Aorta (tissue), 5 donors: ENCODE measurements at places on chromosomes 13 and 19.

DNA sequence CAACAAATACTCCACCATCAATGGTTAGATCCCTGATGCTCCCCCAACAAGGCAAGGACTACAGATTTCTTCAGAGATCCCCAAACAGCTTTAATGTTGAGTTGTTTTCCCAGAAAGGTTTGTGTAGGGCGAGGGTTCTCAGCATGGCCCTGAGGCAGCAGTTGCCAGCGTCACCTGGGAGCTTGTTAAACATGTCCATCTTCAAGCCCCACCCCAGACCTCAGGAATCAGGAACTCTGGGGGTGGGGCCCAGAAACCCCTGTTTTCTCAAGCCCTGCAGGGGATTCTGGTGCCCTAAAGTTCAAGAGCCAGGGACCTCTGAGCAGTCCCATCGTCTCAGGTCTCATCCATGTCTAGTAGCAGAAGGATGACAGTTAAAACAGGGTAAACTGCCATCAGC, 9.6 kb downstream of the EFNB2 start:
- no peak for DNase-seq

DNA sequence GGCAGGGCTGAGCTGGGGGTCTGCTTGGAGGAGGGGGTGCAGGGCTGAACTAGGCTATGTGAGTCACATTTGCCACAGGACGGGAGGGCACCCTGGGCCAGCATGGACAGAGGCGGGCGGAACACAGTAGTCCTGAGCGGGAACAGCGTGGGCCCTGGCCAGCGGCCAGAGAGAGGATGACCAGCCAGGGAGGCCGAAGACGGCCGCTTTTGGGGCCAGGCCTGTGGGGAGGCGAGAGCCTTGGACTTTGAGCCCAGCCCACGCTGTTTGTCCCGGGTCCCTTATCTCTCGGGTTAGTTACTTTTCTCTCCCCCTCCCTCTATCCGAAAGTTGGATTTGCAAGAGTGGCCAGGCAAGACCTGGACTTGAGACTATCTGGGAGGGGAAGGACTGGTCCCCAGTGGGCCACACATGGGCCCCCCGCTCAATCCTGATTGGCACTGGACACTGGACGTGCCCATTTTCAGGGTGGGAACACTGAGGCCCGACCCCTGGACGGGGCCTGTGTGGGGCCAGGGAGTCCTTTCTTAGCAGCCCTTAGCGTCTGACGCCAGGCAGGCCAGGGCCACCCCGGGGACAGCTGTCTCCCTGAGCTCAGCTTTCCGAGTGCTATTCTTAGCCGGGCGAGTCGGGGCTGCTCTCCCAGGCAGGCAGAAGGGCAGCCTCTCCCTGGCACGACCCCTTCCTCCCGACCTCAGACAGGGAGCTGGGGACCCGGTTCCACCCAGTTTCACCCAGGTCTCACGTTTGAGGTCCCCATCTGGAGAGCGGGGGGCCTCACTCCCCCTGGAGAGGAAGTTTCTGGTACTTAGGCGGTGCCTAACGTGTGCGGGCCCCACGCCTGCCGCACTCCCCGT, 833 bp downstream of the GAMT start:
- no peak for DNase-seq

GRCh38 chr13:44575741-44576350, at the start of gene TSC22D1:
Gene TSC22D1 (minus strand): TSS chr13:44576330. CDS start chr13:44576074, 256 bp downstream.
- DNase-seq = peak; percentile 62

- DNase-seq = no peak
These were observed 29.6 kb downstream of the EXOC3L2 start for GRCh38 chr19:45215391-45216191.

- no peak for DNase-seq
These were observed 39.1 kb downstream of the DOCK9 start for GRCh38 chr13:98938801-98939200.

DNA sequence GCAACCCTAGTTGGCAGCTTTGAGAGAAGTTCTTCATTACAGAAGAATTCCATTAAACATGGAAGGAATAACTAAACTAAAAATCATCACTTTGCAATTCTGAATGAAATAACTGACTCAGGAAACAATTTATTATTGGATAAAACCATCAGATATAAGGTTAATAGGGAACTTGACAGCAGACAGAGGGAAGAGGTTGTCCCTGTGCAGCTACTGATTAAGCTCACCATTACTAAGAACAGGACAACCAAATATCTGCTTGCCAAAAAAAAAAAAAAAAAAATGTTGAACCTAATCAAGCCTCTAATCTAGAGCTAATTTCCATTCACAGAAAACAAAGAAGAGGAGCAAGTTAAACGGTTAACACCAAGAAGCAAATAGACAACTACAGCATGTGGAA, 12.8 kb downstream of the N4BP2L2 start:
- no peak for DNase-seq

GRCh38 chr13:81326913-81327312, 986.0 kb upstream of the SPRY2 start:
- no peak for DNase-seq

DNA sequence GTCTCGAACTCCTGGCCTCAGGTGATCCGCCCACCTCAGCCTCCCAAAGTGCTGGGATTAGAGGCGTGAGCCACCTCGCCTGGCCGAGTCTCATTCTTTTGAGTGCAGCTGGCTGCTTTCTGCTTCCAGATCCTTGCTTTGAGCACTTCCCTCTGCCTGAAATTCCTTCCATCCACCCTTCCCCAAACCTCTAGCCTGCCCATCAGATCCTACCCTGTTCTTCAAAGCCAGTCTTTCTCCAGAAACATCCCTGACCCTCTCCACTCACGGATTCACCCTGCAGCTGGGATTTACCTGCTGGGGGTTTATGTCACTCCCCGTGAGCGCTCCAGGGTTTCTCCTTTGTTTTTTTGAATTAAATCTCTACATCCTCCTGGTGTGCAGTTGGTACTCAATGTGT, 13.1 kb upstream of the NPAS1 start:
- no peak for DNase-seq

- no peak for DNase-seq
These were observed 8.4 kb downstream of the ZNF776 start for GRCh38 chr19:57755031-57755430.

- no peak for DNase-seq
These were observed 25.2 kb downstream of the COL4A1 start for GRCh38 chr13:110281736-110282135.

DNA sequence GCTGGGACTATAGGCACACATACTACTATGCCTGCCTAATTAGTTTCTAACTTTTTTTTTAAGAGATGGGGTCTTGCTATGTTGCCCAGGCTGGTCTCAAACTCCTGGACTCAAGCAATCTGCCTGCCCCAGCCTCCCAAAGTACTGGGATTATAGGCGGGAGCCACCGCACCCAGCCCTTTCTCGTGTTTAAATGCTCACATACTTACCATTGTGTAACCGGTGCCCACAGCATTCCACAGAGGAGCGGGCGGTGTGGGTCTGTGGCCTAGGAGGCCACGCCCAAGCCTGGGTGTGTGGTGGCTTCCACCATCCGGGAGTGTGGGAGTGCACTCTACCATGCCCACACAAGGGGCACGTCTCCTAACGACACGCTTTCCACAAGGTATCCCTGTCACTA, 7.7 kb downstream of the LMNB2 start:
- DNase-seq = peak; percentile 25

DNA sequence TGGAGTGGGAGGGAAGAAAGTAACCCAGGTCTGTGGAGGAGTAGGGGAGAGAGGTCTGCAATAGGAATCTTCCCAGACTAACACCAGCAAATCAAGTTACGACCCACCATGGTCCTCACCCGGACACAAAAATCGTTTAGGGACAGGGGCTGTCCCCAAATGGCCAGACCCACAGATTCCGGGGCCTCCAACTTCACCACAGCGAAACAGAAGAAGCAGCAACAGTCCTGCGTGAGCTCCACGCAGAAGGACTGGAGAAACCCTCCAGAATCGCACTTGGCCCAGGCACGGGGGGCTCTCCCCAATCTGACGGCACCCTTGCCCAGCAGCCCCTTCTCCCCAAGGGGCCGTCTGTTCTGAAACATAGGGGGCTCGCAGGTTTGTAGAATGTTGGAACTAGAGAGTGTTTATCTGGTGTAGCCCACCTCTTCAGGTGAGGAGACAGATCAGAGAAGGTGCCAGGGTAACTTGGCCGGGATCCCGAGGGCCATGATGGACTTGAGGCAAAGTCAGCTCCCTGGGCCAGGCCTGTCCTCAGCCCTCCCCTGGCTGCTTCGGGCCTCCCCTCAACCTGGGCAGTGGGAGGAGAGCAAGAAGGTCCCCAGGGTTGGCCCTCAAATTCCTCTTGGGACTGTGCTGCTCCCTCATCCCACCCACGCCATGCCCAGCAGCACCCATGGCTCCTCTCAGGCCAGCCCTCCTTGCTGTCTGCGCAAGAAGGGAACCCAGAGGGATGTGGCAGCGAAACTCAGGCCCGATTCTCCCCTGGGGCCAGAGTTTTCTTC, 82.5 kb upstream of the GPR183 start:
- DNase-seq = no peak

- DNase-seq = no peak
These were observed 11.5 kb upstream of the TNFSF9 start for GRCh38 chr19:6519289-6519688.

- no peak for DNase-seq
These were observed 4.6 kb upstream of the SLAIN1 start for GRCh38 chr13:77692746-77693448.

DNA sequence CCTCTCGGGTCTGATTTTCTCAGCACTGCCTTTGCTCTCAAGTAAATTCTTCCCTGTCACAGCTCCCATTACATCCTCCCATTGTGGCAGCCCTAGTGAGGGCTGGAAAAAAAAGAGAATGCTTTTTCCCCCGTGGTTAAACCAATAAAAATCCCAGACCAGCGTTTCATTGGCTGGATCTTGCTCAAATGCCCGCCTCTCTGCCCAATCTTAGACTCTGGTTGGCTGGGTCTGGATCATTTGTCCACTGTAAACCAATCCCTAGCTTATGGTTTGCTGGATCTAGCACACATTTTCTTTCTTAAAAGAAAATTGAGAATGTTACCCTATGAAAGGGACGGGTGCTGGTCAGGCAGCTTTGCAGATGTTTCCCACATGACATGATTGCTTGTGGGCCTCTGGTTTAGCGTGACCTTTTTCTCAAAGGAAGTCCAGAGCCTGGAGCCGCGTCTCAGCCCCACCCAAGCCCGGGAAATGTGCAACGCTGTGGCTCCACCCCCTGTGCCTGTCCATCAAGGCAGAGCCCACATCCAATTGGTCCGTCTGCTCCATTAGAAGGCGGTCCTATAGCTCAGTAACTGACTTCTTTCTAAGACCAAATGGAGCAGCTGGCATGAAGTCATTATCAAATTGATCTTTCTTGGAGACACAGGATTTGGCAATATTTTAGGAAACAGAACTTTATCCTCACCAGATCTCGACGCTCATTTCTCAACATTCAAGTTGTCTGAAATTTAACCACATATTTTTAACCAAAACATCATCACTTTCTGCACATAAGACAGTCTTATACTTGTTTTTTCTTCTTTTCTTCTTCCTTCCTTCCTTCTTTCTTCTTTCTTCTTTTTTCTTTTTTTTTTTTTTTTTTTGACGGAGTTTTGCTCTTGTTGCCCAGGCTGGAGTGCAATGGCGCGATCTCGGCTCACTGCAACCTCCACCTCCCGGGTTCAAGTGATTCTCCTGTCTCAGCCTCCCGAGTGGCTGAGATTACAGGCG, 2.6 kb upstream of the MCEMP1 start:
- DNase-seq = peak; percentile 85

GRCh38 chr19:2540251-2540645, 64.3 kb downstream of the GADD45B start:
- no peak for DNase-seq

DNA sequence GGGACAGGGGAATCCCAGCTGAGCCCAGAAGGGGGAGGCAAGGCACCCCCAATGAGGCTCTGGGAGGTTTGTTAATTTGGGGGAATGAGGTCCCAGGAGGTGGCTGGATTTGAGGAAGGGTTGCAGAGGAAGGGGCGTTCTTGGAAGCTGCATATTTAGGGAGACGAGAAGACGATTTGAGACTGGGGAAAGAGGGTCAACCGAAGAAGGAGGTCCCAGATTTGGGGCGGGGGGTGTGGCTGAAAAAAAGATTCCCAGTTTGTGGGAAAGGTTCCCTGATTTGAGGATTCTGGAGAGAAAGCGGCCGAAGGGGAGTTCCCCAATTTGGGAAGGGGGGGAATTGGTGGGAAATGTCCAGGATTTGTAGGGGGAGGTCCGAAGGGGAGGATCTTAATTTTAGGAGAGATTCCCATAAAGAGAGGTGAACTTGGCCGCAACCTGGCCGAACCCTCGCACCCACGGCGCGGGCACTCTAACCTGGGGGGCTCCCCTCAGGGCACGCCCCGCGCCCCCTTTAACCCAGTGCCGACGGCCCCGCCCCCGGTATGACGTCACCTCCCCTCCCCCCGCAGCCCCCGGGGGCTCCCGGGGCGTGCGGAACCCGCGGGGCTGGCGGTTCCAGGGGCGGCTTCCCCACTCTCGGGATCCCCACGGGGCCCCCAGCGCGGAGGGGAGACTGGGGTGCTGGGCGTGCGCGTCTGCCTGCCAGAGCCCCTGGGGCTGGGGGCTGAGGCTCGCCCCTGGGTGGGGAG, 1.2 kb downstream of the PTPRS start:
- DNase-seq = no peak

DNA sequence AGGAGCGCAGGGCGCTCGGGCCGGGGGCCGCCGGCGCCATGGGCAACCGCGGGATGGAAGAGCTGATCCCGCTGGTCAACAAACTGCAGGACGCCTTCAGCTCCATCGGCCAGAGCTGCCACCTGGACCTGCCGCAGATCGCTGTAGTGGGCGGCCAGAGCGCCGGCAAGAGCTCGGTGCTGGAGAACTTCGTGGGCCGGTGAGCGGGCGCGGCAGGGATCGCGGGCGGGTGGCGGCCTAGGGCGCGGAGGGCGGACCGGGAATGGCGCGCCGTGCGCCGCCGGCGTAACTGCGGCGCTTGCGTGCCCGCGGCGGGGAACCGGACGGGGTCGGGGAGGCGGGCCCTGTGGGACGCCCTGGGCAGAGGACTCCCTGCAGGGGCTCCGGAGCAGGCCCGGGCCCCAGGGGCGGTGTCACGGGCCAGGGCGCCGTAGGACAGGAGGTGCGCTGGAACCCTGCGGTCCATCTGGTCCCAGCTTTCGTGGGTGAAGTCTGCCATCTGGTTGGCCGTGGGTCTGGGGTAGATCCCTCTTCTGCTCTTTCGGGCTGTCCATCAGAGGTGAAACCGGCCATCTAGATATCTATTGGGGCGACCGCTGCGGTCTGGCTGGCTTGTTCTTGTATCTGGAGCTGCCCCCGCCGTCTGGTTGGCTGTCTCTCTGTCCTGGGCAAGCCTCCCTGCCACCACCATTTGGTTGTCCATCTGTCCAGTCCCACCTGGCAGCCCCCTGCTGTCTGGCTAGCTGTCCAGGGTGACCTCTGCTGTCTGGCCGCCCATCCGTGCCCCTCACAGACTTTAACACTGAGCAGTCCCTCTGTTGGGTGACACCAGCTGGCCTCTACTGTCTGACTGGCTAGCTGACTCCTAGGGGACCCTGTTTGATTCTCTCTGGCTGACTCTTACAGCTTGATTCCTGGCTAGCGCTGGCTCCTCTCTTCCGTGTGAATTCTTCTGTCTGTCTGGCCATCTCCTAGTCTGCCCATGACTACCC, 622 bp downstream of the DNM2 start:
- peak; percentile 83 for DNase-seq

- no peak for DNase-seq
These were observed 10.3 kb downstream of the CIC start for GRCh38 chr19:42279155-42279901.
